ENCODE measurements at places on chromosomes 3 and 15.

- DNase-seq: no peak
Observed at GRCh38 chr3:62260655-62261054, 112.7 kb downstream of the FEZF2 start.

GRCh38 chr15:68683551-68683950 is 104.8 kb downstream of the CORO2B start:
- DNase-seq: no peak

DNA sequence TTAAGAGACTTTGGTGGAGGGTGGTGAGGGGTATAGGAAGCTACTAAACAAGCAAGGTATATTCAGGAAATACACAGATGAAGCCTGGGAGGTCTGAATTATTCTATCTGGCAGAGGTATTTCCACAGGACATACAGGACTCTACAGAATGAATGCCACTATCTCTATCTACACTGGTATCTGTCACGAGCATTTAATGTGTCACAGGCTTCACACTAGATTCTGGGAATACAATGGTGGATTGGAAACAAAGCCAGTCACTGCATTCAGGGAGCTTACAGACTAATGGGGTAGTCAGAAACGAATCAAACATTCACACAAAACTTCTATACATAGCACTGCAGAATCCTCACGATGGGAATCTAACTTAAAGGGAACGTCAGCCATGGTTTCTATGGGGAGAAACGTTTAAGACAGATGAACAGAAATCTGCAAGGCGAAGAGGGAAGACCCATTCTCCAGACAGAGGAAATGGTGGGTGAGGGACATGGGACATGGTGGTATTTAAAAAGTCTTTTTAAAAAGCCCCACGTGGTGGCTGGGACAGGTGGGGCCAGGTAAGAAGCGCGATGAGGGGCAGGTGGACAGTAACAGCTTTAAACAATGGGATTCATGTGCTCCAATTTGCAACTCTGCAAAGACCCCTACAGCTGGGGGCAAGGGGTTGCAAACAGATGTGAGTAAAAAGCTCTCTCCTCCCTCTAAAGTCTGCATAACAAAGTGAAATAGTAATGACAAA is 16.5 kb downstream of the LRIG1 start:
- DNase-seq: no peak

- no peak for DNase-seq
Observed at GRCh38 chr15:63476229-63476632, 28.2 kb upstream of the USP3 start.

- DNase-seq: no peak
Observed at GRCh38 chr15:92400980-92401787, 7.5 kb downstream of the ST8SIA2 start.

GRCh38 chr3:196486263-196486662 is 17.3 kb downstream of the RNF168 start:
- no peak for DNase-seq

DNA sequence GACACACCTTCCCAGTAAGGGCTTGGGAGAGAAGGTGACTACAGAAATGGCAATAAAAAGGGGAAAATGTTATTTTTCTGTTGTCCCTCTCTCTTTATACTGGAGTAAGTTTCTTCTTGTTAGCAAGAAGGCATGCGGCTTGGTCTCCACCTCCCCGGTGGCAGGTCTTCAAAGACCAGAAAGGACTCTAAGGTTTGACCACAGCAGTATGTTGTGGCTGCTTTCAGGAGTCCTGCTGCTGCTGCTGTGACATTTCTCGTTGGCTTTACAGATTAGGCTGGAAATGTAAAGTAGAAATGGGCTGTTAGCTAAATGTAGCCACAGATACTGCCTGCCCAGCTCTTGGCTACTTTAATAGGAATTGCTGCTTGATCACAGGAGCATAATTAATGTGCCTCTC is 175.8 kb upstream of the ZBTB20 start:
- DNase-seq: no peak

GRCh38 chr15:33317896-33318295 is 7.1 kb downstream of the RYR3 start:
- no peak for DNase-seq
